ENCODE measurements at places on chromosomes 1 and 21.

DNA sequence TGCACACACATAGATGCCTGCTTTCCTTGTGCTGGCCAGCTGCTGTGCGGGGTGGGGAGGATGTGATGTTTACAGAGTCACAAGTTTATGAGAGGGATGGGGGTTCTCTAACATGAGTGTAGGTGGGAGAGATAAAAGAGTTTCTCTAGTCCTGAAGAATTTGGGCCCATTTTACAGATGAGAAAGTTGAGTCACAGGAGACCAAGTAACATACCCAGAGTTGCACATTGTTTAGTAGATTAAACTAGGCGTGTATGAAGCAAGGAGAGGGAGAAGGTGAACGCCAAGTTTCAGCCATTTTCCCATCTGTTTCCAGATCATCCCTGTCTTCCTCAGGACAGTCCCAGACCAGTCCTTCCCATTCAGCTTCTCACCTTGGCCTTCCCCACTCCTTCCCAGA is 126.7 kb downstream of the EPHB2 start:
- DNase-seq = no peak

- DNase-seq = no peak
Observed at GRCh38 chr1:21951226-21951870, 14.2 kb upstream of the HSPG2 start.

DNA sequence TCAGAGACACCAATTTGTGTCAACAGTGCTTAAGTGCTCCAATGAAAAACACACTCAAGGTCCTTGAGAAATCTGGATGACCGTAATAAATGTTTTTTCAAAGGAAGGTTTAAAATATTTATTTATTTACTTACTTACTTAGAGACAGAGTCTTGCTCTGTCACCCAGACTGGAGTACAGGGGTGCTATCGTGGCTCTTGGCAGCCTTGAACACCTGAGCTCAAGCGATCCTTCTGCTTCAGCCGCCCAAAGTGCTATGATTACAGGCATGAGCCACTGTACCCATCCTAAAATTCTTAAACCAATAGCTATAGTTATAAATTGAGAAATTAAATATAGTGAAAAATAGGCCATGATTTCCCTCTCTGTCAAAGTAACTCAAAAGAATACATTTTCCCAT is 17.3 kb upstream of the ERICH3 start:
- no peak for DNase-seq

DNA sequence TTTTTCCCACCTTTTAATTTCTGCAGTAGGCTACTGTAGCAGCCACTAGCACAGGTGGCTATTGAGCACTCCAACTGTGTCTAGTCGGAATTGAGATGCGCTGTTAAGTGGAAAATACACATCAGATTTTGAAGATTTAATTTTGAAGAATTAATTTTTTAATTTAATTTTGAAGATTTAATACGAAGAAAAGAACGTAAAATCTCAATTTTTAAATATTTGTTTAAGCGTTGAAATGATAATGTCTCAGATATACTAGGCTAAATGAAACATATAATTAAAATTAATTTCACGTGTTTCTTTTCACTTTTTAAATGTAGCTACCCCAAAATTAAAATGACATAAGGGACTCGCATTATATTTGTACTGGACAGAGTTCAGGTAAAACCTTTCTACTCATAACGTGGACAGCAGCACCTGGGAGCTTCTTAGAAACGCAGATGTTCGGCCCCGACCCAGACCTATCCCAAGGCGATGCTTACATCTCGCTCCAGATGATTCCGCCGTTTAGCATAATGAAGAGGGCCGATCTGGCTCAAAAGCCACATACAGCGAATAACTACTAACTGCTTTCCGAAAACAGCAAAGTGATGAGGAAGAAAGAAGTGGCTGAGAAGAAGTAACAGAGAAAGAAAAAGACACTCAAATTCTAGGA is 717 bp downstream of the CRYZL1 start:
- no peak for DNase-seq

- no peak for DNase-seq
Observed at GRCh38 chr1:59743324-59744091, 71.2 kb upstream of the HOOK1 start.

Measured in brain (organoid and tissue), 16 donors.